ENCODE measurements at places on chromosomes 5 and 9.

GRCh38 chr5:174305241-174305681 is 259.8 kb downstream of the NSG2 start:
- H3K4me3 ChIP-seq, result no peak overlapping the region
- no peaks in the 10 kb centered on the region for H3K36me3 ChIP-seq
- H3K27ac ChIP-seq, result no peak overlapping the region
- H3K4me1 ChIP-seq, result peaks cover 10% of the 10 kb centered on the region
- DNase-seq, result no peak

DNA sequence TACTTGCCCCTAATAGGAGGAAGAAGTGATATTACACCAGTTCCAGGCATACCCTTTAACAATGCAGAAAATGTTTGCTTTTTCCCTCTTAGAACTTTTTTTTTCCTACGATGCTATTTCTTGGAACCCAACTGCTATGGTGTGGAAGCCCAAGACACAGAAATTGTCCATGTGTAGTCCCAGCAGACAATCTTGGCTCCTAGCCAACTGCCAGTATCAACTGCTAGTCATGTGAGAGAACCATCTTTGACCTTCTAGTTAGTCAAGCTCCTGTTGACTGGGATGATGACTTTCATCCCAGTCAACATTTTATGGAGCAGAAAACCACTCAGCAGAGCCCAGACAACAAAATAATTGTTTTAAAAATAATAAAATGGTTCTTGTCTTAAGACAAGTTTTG is 532.4 kb downstream of the TLR4 start:
- H3K4me3 ChIP-seq, result no peak overlapping the region
- H3K4me1 ChIP-seq, result no peaks in the 10 kb centered on the region
- H3K27ac ChIP-seq, result no peak overlapping the region
- H3K36me3 ChIP-seq, result peaks cover 2% of the 10 kb centered on the region

GRCh38 chr5:140145256-140145655 is 19.5 kb downstream of the IGIP start:
- no peaks in the 10 kb centered on the region for H3K36me3 ChIP-seq
- peak overlapping the region; percentile 45 for H3K4me3 ChIP-seq
- peaks cover 63% of the 10 kb centered on the region for H3K27me3 ChIP-seq

DNA sequence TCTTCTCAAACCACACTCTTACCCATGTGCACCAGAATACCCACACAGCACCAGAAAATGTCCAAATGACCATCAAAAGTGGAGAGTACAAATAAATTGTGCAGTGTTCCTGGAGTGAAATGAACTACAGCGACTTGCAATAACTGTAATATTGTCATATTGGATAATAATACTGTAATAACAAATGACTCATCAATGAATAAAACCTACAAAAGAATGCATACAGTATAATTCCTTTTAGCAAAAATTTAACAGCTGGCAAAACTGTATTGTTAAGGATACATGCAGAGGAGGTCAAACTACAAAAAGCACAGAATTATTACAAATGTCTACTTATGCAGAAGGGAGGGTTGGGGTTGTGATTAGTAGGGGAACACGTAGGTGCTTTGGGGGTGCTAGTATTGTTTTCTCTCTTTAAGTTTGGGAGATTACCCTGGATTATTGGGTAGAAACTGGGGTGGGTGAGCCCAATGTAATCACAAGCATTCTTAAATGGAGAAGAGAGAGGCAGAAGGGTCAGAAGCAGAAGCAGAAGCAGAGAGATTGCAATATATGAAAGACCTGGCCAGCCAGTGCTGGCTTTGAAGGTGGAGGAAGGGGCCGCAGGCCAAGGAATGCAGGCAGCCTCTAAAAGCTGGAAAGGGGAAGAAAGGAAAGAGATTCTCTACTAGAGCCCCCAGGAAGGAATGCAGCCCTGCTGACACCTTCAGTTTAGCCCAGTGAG is 21.8 kb downstream of the IRF1 start:
- H3K4me3 ChIP-seq, result no peak overlapping the region
- no peaks in the 10 kb centered on the region for H3K27me3 ChIP-seq
- no peaks in the 10 kb centered on the region for H3K36me3 ChIP-seq
- DNase-seq, result no peak
- no peak overlapping the region for H3K27ac ChIP-seq

DNA sequence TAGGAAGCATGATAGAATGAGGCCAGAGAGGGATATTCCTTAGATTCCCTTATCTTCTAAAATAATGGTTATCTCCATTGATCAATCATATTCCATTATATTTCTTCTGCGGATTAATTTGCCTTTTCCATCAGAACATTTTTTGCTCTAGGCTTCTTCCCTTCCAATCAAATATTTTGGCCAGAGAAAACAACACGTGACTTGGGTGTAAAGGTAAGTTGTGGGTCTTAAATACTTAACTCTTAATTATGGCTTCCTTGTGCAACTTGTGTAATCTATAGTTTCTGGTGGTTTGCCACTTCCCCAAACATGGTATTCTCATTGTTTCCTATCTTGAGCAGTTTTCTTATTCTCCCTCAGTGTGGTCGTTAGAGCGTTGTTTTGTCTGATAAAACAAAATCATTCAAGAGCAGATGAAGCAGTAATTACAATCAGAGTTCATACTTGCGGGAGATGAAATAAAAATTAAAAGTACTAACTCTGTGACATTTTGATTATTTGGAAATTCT is 889.3 kb downstream of the MAT2B start:
- H3K27ac ChIP-seq, result no peak overlapping the region
- no peaks in the 10 kb centered on the region for H3K27me3 ChIP-seq
- no peak for DNase-seq
- no peak overlapping the region for H3K4me3 ChIP-seq

- no peak overlapping the region for H3K27ac ChIP-seq
- H3K36me3 ChIP-seq, result no peaks in the 10 kb centered on the region
- H3K27me3 ChIP-seq, result peaks cover 69% of the 10 kb centered on the region
These were observed 16.8 kb upstream of the ZBTB43 start for GRCh38 chr9:126788046-126788445.

DNA sequence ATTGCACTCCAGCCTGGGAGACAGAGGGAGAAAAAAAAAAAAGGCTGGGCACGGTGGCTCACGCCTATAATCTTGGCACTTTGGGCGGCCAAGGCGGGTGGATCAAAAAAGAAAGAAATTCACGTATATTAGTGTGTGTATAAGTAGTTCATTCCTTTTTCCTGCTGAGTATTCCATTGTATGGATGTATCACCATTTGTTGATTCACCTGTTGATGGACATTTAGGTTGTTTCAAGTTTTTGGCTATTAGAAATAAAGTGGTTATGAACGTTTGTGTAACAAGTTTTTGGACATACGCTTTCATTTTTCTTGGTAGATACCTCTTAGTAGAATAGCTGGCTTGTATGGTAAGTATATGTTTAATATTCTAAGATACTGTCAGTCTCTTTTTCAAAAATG is 28.5 kb downstream of the ZNF131 start:
- H3K27ac ChIP-seq, result no peak overlapping the region
- H3K36me3 ChIP-seq, result peaks cover 8% of the 10 kb centered on the region
- H3K27me3 ChIP-seq, result no peaks in the 10 kb centered on the region
- DNase-seq, result no peak

DNA sequence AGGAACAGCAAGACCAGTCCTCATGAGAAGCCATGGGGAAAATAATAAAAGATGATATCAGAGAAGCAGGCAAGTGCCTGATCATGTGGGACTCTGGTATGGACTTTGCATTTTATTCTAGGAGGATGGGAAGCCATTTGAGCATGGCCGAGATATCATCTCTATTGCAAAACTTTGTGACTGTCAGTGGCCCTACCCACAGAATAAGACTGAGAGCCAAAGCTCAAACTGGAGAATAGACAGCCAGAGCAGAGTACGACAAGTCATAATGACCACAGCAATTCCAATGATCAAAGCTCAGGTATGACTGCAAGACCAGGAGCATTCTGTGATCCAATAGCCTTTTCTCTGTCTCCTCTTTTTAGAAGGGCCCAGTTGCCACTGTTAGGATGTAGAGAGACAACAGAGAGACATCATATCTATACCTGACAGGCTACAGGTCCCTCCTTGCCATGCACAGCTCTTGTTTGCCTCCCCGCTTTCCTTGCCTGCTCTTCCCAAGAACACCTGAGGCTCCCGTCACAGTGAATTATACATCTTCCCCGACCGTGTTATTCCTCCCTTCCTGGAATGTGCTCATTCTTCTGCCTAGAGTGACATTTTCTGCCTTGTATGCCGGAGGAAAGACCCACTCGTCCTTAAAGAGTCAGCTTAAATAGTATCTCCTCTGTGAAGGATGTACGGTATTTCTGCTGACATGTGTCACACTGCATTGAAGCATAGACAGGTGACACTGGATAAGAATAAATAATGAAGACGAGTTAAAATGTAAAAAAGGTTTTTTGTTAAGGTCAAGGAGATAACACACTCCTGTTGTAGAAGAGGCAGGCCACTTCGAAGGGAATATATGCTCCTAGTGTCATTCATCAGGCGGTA is 248.7 kb upstream of the MAP3K1 start:
- H3K4me3 ChIP-seq, result no peak overlapping the region
- H3K27me3 ChIP-seq, result no peaks in the 10 kb centered on the region
- H3K27ac ChIP-seq, result no peak overlapping the region
- DNase-seq, result no peak
- H3K36me3 ChIP-seq, result no peaks in the 10 kb centered on the region

GRCh38 chr9:100731557-100731956 is 153.7 kb downstream of the CAVIN4 start:
- no peaks in the 10 kb centered on the region for H3K36me3 ChIP-seq
- H3K27ac ChIP-seq, result no peak overlapping the region
- no peak overlapping the region for H3K4me3 ChIP-seq
- DNase-seq, result no peak
- no peaks in the 10 kb centered on the region for H3K27me3 ChIP-seq
- peaks cover 36% of the 10 kb centered on the region for H3K4me1 ChIP-seq
